ENCODE measurements at places on chromosomes 1 and 21. TPM values are rescaled to one million over a fixed set of nuclear protein-coding genes. Genes with fewer than 3 reads are reported as not detected.

Gene SLC6A17
- polyA plus RNA-seq, result 0.19 TPM

Gene NECTIN4
- polyA plus RNA-seq, result 44.9 TPM

Gene PWP2
- 2.2 TPM for polyA plus RNA-seq

Gene C1orf74
- 2.1 TPM for polyA plus RNA-seq

Gene EPS15
- 14.4 TPM for polyA plus RNA-seq

Gene CAMK1G
- polyA plus RNA-seq, result not detected

Gene TSACC
- polyA plus RNA-seq, result 0.33 TPM

Gene C1orf185
- not detected for polyA plus RNA-seq

Gene PARS2
- 2.5 TPM for polyA plus RNA-seq

Gene TDRD5
- polyA plus RNA-seq, result 0.48 TPM

Gene IGSF21
- 0.06 TPM for polyA plus RNA-seq

All from esophagus (tissue), 2 donors.